ENCODE measurements at places on chromosomes 12 and 14. TPM values are rescaled to one million over a fixed set of nuclear protein-coding genes. Genes with fewer than 3 reads are reported as not detected.
A peak's percentile ranks its signal among the peaks of the same experiment; 100 is the strongest.

Gene CCND2
- 201 TPM for total RNA-seq

Gene CCDC38
- total RNA-seq: not detected

Gene ZBTB42
- 9.5 TPM for total RNA-seq

Gene RIPK3
- not detected for total RNA-seq

Gene GLIPR1L2
- not detected for total RNA-seq

Gene SERPINA9
- not detected for total RNA-seq

Gene GALNT6
- 37.0 TPM for total RNA-seq

Gene TAS2R7
- total RNA-seq: not detected

Gene CCDC198
- not detected for total RNA-seq

Gene TEX52
- not detected for total RNA-seq

Gene KRT79
- total RNA-seq: not detected

Gene SDR9C7
- 0.28 TPM for total RNA-seq

Gene ANKS1B
- 3.4 TPM for total RNA-seq

Gene NPAS3
- total RNA-seq: 4.3 TPM

DNA sequence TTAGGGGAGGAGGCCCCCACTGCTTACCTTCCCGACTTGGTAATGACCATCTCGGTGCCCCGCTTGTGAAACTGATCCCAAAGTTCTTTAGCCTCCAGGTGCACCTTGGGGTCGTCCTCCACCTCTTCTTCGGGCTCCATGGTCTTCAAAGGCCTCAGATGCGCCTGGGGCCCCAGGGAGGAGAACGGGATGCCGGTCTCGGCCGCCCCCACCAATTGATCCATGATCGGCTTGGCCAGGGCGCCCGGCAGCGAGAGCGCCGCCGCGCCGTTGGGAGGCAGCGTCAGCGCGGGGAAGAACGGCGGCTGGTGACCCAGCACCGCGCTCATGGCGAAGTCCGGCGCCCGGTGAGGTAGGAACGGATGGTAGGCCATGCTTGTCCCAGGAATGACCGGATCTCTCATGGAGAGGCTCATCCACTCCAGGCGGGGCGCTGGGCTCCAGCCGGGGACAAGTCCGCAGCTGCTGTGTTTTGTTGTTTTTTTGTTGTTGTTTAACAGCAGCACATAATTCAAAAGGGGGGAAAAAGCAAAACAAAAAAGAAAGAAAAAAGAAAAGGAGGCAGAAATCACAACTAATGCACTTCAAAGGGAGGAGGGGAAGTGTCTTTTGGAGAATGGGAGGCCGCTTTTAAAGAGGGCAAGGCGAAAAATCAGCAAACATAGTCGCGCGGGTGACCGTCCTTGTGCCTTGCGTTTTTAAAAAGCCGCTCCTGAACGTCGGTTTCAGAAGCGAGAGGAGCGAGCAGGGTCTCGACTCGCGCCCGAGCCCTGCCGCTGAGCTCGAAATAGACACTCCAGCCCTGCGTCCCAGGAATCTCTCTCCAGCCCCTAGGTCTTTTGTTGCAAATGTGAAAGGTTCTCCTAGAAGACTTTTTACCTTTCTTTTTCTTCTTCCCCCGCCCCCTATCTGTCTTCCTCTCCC lies 928 bp downstream of the TBX3 start:
- DNase-seq: peak; percentile 74

GRCh38 chr14:52314595-52315354 lies 663 bp downstream of the PTGER2 start:
- DNase-seq: peak; percentile 74

- DNase-seq: no peak
Observed at GRCh38 chr12:103882861-103883596, 42.0 kb upstream of the NT5DC3 start.

- DNase-seq: no peak
Observed at GRCh38 chr14:74333909-74334308, 14.4 kb upstream of the VRTN start.

GRCh38 chr14:34023824-34024767 lies 73.2 kb upstream of the EGLN3 start:
- peak; percentile 33 for DNase-seq

GRCh38 chr12:24820872-24821271 lies 128.0 kb downstream of the BCAT1 start:
- no peak for DNase-seq

DNA sequence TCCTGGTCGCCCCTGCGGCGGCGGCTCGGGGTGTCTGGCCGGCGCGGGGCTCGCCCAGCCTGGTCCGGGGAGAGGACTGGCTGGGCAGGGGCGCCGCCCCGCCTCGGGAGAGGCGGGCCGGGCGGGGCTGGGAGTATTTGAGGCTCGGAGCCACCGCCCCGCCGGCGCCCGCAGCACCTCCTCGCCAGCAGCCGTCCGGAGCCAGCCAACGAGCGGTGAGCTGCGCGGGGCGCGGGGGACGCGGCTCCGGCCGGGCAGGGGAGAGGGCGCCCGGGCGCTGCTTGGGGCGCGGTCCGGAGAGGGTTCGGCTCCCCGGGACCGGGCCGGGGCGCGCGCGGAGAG lies at the start of gene LGALS3:
Gene LGALS3, plus strand, starts transcription at position 167 of the 342 bp plus-strand sequence. CDS start 8,122 bp downstream, outside the sequence.
- peak; percentile 94 for DNase-seq

GRCh38 chr14:93044121-93044520 lies 71.6 kb downstream of the ITPK1 start:
- no peak for DNase-seq

DNA sequence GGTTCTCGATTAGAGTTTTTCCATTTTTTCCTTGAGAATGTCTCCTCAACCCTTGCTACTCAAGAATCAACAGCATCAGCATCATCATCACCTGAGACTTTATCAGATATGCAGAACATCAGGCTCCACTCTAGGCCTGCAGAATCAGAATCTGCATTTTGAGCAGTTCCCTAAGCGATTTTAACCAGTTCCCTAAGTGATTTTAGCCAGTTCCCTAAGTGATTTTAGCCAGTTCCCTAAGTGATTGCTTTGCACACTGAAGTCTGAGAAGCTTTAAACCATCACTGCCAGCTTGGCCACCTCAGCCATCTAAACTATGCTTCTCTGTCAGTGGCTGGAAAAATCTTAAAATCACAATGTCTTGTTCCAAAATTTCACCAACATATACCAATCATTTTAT lies 29.4 kb upstream of the SLC38A1 start:
- no peak for DNase-seq

- DNase-seq: no peak
Observed at GRCh38 chr12:30145684-30146032, 361.9 kb upstream of the TMTC1 start.

- DNase-seq: no peak
Observed at GRCh38 chr12:737122-737739, 15.1 kb upstream of the WNK1 start.

DNA sequence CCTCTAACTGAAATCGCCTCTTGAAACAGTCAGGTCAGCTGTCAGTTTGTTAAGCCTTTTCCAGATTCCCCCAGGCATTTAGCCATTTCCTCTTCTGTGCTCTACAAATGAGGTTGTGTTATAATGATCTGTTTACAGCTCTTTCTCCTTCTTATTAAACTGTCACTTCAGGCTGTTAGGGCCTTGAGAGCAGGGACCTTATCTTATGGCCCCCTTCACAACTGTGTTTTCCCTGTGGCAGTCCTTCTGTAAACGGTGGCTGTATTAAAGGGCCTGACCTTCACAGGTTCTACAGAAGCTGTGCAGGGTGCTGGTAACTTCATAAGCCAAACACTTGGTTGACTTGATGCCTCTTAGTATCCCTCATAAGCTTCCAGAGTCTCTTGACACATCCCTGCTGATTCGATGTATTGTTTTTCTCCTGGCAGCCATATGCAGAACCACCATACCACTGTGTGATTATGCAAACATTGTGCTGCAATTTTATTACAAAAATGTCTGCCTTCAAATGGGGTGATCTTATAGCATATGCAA lies 104.7 kb downstream of the PLEKHA5 start:
- no peak for DNase-seq

DNA sequence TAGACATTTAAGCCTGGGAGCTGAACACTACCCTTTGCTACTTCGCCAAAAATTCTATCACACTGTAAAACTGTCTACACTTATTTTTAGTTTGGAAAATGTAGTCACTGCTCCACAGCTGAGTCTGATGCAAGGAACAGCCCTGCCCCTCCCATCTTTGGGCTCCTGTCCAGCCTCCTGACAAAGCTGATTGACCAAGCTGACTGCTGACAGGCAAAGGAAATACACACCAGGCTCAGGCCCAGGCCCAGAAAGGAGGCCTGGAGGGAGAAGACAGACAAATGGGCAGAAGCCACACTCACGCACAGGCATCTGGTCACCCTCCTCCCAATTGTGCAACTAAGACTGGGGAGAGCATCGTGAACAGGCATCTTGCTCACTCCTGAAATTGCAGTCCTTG lies 55.3 kb downstream of the ISCA2 start:
- no peak for DNase-seq

GRCh38 chr12:88381466-88381865 lies 198.8 kb downstream of the KITLG start:
- no peak for DNase-seq
